Airway epithelial cell (primary cell): ENCODE measurements at places on chromosomes 5 and 9. TPM values are rescaled to one million over a fixed set of nuclear protein-coding genes. Genes with fewer than 3 reads are reported as not detected.

TMEM174 gene
- total RNA-seq, result not detected in 2 replicates

ARAP3 gene
- total RNA-seq, result 6.9 and 11.6 TPM in 2 replicates

SLIT3 gene
- 0.88 and 1.3 TPM in 2 replicates for total RNA-seq

SAP30L gene
- 4.6 and 10.4 TPM in 2 replicates for total RNA-seq

PCDHB11 gene
- total RNA-seq, result 0.09 TPM in 1 of 2 replicates, not detected in the other

ADAMTS13 gene
- total RNA-seq, result 0.56 and 1.6 TPM in 2 replicates

SLC22A4 gene
- total RNA-seq, result 0.78 and 1.6 TPM in 2 replicates
